ENCODE measurements at places on chromosomes 3 and 15. TPM values are rescaled to one million over a fixed set of nuclear protein-coding genes. Genes with fewer than 3 reads are reported as not detected.

CGNL1 gene
- 0.37 TPM for total RNA-seq

GRCh38 chr3:29465836-29466235 is 185.0 kb downstream of the RBMS3 start:
- H3K4me3 ChIP-seq: no peak overlapping the region
- no peak overlapping the region for H3K27ac ChIP-seq
- H3K27me3 ChIP-seq: no peaks in the 10 kb centered on the region
- peaks cover 3% of the 10 kb centered on the region for H3K4me1 ChIP-seq
- no peaks in the 10 kb centered on the region for H3K36me3 ChIP-seq
- no peak for DNase-seq

DNA sequence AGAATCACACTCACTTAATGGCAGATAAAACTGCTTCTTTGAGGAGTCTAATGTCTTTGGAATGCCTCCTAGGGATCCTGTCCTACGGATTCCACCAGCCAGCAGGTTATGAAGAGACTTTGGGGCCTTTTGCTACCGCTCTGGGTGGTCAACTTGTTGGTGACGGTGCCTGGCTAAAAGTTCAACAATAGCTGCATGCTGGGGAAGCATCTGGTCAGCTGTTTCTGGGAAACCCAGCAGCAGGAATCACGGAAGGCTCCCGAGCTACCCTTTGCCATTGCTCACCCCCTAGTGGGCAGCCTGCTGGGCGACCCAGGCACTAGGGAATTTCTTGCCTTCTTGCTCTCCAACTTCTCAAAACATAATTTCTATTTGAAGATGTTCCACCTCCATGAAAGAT is 263.3 kb downstream of the NEK10 start:
- no peak overlapping the region for H3K4me3 ChIP-seq
- no peaks in the 10 kb centered on the region for H3K4me1 ChIP-seq
- no peaks in the 10 kb centered on the region for H3K27me3 ChIP-seq
- no peak overlapping the region for H3K27ac ChIP-seq

- H3K4me3 ChIP-seq: peak overlapping the region; percentile 28
- H3K27me3 ChIP-seq: no peaks in the 10 kb centered on the region
- no peak for DNase-seq
- peak overlapping the region; percentile 52 for H3K27ac ChIP-seq
- H3K36me3 ChIP-seq: no peaks in the 10 kb centered on the region
- H3K4me1 ChIP-seq: peaks cover 21% of the 10 kb centered on the region
These were observed 63.7 kb upstream of the TPRG1 start for GRCh38 chr3:189108067-189108466.

DNA sequence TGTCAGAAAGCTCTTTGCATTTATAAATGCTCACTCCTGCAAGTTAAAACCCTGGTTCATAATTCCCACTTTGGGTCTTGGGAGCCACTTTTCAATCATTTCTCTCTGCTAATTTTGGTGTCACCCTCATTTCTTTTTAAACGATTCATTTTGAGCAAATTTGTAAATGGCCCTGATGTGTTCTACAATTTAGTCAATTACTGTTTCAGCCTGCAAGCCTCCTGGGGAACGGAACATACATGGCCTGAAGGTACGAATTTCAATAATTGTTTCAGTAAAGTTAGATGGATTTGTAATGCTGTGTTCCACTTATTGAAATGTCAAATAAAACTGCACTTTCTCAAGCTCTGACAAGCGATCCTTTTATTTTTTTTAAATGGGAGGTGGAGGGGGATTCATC is 43.2 kb downstream of the MAP2K5 start:
- H3K4me1 ChIP-seq: no peaks in the 10 kb centered on the region
- H3K27ac ChIP-seq: no peak overlapping the region
- H3K36me3 ChIP-seq: peaks cover 36% of the 10 kb centered on the region
- no peak for DNase-seq
- no peak overlapping the region for H3K4me3 ChIP-seq

GRCh38 chr3:33646406-33646805 is 71.6 kb downstream of the CLASP2 start:
- H3K27me3 ChIP-seq: no peaks in the 10 kb centered on the region
- H3K4me3 ChIP-seq: no peak overlapping the region
- no peak overlapping the region for H3K27ac ChIP-seq

CPA3 gene
- total RNA-seq: 1.0 TPM

GRCh38 chr3:137165117-137165806 is 207.5 kb downstream of the IL20RB start:
- H3K4me1 ChIP-seq: peaks cover 6% of the 10 kb centered on the region
- DNase-seq: no peak
- H3K27me3 ChIP-seq: no peaks in the 10 kb centered on the region
- H3K36me3 ChIP-seq: no peaks in the 10 kb centered on the region

DNA sequence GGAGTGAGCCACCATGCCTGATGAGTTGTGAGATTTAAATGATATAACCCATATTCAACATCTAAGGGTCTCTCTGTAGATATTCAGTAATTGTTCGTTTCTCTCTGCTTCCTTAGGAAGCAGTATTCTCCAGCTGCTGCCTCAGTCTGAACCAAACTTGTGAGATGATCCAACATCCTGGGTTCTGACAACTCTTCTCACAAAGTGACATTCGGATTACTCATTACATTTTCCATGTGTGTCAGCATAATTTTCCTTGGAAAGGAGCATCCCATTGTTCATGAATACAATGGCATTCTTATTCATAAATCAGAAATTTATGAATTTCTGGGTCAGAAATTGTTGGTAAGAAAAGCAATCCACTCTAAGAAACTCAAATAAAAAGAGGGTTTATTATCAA is 15.0 kb upstream of the SEC22A start:
- no peak for DNase-seq
- no peaks in the 10 kb centered on the region for H3K36me3 ChIP-seq
- no peak overlapping the region for H3K4me3 ChIP-seq
- H3K27me3 ChIP-seq: no peaks in the 10 kb centered on the region

DNA sequence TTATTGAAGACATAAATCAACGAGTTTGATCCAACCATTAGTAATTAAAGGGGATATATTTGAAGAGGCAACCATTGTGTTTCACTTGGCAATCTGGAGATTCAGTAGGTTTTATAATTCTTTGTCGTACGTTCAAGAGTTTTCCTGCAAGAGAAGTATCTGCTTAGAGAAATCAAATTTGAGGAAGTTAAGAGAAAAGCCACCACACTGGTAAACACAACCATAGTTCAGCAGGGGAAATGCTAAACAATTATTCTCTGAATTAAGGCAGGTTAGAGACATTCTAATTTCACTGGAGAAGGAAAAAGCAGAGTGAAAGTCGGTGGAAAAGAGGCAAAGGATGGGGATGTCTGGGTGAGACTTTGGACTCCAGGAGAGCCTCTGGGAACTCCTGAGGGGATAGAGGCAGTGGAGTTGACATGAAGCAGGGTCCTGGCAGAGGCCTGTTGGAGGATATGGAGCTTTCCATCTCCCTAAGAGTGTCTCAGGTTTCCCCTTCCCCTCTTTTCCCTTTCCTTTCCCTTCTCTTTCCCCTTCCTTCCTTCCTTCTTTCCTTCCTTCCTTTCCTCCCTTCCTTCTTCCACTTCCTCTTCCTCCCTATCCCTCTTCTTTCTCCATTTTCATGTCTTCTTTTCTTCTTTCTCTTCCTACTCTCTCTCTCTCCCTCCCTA is 26.5 kb downstream of the SPINK8 start:
- no peak overlapping the region for H3K4me3 ChIP-seq
- no peak for DNase-seq
- H3K36me3 ChIP-seq: no peaks in the 10 kb centered on the region
- H3K4me1 ChIP-seq: peaks cover 3% of the 10 kb centered on the region

GRCh38 chr3:65190111-65190510 is 502.3 kb upstream of the ADAMTS9 start:
- no peaks in the 10 kb centered on the region for H3K4me1 ChIP-seq
- H3K36me3 ChIP-seq: no peaks in the 10 kb centered on the region
- H3K27ac ChIP-seq: no peak overlapping the region
- no peak for DNase-seq
- H3K4me3 ChIP-seq: no peak overlapping the region
- no peaks in the 10 kb centered on the region for H3K27me3 ChIP-seq

STAC gene
- total RNA-seq: 0.69 TPM

RHOV gene
- total RNA-seq: not detected

- H3K4me3 ChIP-seq: no peak overlapping the region
- H3K36me3 ChIP-seq: no peaks in the 10 kb centered on the region
- no peak for DNase-seq
These were observed 20.5 kb downstream of the EXOSC7 start for GRCh38 chr3:44996556-44996969.
